ENCODE measurements at places on chromosomes 6 and 20.

- DNase-seq: no peak
These were observed 399.8 kb upstream of the EPHA7 start for GRCh38 chr6:93819189-93819588.

DNA sequence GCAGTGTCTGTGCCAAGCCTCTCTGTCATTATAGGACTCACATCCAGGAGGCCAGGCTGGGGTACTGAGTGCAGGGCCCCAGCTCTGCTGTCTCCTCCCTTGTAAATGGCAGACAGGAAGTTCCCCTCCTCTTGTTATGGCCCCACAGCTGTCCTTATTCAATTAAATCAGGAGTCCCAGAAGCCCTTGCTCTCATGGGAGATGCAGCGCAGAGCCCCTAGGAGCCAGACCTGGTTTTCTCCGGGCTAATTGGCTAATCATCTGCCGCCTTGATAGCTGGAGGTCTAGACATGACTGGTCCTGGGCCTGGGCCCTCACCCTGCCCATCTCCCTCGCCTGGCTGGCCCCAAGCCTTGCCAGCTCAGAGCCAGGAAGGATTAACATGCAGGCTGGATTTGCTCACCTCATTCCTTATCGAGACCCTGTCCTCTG lies 172.0 kb downstream of the VEGFA start:
- peak; percentile 52 for DNase-seq

DNA sequence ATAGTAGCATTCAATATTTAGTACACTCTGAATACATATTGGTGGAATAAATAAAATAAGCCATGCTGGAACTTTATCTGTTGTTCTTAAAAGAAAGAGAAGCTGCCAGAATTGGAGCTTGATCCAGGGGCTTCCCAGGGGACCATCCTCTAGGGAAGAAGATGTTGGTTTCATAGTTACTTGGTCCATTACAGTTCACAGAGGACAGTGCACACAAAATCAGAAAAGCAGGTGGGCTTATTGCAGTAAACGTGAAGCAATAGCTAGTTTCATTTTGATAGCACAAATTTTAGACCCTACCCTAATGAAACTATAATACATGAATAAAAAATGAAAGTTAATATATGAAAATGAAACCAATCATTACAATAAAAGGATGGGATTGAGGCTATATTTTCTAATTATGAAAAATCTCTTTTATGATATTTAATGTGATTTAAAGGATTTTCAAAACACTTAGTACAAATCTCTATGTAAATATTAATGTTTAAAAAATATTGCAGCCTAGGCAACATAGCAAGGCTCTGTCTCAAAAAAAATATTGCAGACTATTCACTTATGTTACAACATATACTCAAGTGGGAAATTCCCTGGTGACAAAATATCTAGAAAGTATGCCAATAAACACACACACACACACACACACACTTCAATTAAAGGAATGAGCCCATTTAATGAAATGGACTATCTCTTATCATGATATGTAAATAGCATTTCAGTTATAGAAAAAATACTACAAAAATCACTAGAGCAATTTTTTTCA lies 227.0 kb upstream of the MARCKS start:
- no peak for DNase-seq

DNA sequence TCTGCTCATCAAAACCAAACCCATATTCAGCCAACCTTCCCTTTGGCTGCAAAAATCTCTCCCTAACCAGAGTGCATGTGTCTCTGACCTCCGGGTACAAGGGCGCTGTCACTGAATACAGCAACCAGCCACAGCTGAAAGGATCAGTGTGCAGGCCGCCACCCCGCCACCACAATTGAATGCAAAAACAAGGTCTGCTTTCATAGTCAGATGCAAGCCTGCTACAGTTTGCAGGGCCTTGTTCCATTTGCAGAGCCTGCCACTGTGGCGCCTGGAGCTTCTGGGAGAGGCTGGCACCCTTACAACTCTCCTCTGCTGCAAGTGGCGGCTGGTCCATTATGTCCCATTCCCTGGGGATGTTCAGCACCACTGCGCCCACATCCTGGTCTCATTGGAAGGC lies 23.5 kb downstream of the MDGA1 start:
- DNase-seq: no peak

DNA sequence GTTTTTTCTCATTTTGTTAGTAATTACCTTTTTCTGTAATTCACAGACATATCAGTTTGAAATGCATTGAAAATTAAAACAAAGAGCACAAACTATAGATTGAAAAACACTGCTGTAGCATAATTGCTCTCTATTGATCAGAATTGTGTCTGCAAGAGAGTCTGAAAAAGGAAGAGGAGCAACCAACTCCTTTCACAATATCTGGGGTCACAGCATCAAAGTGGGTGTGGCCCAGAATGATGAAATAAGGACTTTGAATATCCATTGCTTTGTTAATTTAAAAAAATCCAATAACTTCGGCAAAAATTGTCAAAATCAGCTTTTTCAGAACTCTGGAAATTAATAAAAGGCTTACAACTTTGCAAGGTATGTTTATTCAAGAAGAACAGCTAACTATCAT lies 99.2 kb downstream of the MYLK4 start:
- DNase-seq: no peak

GRCh38 chr6:49384904-49385303 lies 78.1 kb downstream of the MMUT start:
- DNase-seq: no peak

DNA sequence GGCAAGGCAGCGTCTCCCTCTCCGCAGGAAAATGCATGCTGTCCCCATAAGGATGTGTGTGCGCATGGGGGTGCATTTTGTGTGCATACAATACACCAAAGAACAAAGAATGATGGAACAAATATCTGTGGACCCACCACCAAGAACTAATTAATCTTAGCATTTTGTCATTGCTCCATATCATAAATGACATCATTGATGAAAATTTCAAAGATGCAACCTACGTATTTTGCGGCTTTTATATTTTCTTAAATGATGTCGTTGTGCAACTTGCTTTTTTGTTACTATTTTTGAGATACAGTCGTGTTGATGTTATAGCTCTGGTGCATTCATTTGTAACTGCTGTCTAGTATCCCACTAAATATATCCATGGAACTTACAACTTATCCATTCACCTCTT lies 89.7 kb downstream of the SERAC1 start:
- DNase-seq: no peak

GRCh38 chr6:104214901-104215300 lies 644.8 kb downstream of the HACE1 start:
- DNase-seq: no peak

DNA sequence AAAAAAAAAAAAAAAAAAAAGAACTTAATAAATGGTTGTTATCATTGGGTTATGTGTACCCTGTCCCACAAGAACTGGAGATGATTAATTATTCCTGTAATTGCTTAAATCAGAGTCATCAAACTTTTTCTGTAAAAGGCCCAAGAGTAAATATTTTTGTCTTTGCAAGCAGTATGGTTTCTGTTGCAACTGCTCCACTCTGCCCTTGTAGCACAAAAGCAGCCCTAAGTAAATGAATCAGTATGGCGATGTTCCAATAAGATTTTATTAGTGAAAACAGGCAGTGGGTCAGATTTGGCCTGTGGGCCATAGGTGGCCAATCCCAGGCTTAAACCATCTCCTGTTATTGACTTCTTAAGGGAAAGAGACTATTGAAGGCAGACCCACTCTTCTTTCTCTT lies 252.7 kb downstream of the TSHZ2 start:
- no peak for DNase-seq

DNA sequence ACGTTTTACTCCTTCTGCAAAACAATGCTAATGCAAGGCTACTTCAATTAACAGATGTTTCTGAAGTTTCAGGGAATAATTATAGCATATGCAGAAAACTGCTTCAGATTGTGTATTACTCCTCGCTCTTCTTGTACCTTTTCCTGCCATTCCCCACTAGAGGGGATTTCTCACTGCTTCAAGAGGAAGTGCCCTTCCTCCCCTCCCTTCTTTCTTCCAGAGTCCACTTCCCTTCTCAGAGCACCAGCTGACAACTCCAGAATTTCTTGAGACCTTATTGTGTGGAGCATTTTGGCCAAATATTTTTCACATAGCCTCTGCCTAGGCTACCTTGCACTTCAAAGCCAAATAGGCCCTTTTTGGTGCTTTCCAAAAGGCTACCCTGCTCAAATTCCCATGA lies 12.7 kb upstream of the MCUR1 start:
- DNase-seq: no peak

DNA sequence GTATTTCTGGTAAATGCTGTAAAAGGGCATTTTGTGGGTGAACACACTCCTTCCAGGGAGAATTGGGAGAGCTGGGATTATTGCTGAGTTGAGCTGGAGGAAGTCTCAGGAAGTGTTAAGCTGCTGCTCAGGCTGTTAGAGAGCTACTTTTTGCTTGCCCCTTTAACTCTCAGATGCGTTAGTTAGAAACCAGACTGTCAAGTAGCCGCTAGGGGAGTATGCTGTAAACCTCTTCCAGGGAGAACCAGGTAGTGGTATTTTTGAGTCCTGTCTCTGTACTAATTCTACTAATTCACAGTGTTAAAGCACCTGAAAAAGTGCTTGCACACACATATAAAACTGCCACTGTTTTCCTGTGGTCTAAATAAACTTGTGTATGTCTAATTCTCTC lies 6.6 kb upstream of the GFRAL start:
- no peak for DNase-seq

GRCh38 chr20:62895539-62895938 lies 30.8 kb downstream of the DIDO1 start:
- DNase-seq: no peak

DNA sequence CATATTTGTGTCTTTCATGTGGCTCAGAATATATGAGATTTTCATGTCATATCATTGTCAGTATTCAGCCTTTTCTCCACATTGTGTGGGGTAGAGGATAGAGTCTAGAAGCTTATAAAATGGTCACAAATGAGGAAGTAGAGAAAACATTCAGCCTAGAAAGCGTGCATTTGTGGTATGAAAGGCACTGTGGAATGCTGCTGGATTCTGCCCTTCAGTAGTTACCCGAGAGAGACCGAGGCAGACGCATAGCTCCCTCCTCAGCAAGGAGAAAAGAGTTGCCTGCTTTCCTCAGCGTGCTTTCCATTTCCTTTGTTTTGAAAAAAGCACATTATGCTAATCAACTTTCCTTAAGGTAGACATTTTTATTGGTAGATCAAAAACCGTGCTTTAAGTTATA lies 28.7 kb downstream of the MYB start:
- DNase-seq: no peak

DNA sequence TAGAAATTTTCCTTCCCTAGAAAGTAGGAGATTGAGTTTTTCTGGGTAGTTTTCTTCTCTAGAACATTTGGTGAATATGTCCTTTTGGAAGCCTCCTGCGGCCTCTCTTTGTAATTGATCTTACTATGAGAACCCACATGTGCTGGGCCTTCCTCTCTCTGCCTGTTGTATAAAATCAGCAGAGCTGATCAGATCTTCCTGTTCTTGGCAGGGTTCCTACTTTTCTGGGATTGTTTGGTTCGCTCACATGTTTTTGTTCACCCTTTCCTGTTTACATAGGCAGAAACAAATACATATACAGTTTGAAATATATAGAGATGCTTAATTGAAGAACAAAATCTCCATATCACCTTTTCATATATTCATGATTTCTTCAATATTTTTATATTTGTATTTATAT lies 57.8 kb downstream of the IL22RA2 start:
- DNase-seq: no peak

- DNase-seq: no peak
These were observed 47.6 kb upstream of the RNF24 start for GRCh38 chr20:4062721-4063606.

- no peak for DNase-seq
These were observed 11.9 kb upstream of the CNR1 start for GRCh38 chr6:88177961-88178464.

DNA sequence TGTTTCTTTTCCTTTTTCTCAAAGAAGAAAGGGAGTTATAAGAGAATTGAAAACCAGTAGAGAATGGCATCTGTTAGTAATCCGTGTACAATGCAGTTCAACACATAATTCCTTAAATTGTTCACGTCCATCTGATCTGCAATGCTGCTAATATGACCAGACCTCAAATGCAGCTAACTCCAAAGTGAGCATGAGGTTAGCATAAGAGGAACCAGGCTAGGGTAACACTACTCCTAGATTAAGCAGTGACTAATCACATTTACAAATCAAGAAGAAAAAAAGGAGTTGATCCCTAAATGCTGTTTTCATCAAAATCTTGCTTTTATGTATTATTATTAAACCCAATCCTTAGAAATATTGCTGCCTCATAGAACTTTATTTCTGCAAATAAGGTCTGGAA lies 432.7 kb upstream of the ARID1B start:
- peak; percentile 5 for DNase-seq

GRCh38 chr20:56606174-56606945 lies 22.7 kb upstream of the TFAP2C start:
- no peak for DNase-seq

GRCh38 chr6:91852252-91852651 lies 1265.4 kb upstream of the MAP3K7 start:
- no peak for DNase-seq

GRCh38 chr6:18053555-18054445 lies 66.4 kb upstream of the KIF13A start:
- DNase-seq: no peak

- DNase-seq: no peak
These were observed 55.1 kb downstream of the KIAA0408 start for GRCh38 chr6:127404133-127404532.

GRCh38 chr6:119160911-119161310 lies 82.4 kb upstream of the FAM184A start:
- DNase-seq: no peak

DNA sequence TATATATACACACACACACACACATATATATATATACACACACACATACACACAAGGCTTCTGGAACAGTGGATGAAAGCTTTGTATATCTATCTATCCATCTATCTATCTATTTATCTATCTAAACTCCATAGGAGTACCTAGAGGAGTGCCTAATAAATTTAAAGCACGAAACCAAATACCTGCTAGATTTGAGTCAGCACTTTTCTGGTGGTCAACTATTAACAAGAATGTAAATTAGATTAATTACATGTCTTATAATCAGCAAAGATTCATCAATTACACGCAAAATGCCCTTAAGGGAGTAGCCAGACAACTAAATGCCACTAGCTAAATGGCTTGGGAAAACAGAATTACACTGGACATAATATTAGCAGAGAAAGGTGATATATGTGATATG lies 26.6 kb downstream of the HLA-A start:
- no peak for DNase-seq

DNA sequence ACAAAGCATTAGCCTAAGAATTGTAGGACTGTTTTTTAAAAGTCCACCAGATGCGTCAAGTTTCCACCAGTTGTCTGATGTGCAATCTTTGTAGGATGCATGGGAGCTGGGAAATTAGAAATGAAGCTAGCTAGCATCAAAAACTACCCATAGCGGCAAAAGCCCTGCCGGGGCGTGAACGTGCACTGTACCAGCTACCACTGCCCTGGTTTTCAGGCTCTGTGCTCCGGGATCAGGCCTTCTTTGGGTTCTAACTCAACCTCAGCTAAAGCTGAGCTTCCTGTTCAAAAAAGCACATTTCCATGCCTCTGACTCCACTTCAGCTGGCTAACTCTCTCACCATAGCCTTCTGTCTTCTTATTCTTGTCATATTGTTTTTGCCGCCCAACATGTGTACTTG lies 26.9 kb upstream of the FUCA2 start:
- DNase-seq: no peak
